T-cell (primary cell): ENCODE measurements at places on chromosomes 13 and 19.
A peak's percentile ranks its signal among the peaks of the same experiment; 100 is the strongest.

DNA sequence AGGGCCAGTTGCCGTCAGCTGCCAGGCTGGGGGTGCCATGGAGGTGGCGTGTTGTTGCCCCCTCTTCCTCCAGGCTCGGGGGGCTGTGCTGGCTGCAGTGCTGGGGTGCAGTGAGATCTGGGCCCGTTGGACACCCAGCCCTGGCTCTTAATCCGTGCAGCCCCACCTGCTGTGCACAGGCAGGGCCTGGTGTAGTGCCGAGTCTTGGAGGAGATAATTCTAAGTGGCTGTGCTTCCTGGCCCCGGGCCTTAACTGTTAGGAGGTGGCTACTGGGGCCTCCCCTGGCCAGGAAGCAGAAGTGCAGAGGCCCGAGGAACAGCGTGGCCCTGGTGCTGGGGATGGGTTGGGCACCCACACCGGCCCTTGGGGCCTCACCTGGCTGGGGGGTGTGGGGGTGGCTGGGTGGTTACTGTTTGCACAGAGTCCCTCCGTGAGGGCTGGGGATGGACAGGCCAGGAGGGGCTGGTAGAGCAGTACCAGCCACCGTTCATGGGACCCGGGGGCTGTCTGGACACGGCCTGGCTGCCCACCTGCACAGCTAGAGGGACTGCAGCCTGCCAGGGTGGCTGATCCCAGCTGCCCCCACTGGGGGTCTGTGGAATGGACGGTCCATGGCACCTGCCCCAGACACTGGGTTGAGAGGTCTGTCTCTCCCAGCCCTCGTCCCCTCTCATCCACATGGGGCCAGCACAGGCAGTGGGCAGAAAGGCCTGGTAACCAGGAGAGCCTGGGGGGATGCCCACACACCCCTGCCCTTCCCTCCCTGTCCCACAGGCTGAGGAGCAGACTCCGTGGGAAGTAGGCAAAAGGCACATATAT is 3.3 kb downstream of the GPX4 start:
- no peak overlapping the region for H3K4me3 ChIP-seq
- DNase-seq: no peak
- no peak overlapping the region for H3K27ac ChIP-seq
- no peaks in the 10 kb centered on the region for H3K27me3 ChIP-seq

DNA sequence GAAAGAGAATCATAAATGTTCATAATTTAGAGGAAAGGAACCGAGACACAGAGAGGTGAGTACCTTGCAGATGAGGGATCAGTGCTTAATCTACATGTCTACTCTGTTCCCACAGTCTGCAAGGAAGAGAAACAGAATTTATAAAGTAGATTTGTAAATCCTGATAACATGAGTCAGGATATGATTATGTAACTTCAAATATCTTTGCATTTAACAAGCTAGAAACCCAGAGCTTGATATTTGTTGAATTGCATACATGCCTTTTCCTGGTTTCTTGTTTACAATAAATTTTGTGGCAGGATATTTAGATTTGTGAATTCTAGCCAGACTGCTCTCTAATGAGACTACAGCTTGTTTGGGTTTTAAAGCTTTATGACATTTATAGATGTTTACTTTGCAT is 219.2 kb downstream of the ENOX1 start:
- H3K27me3 ChIP-seq: no peaks in the 10 kb centered on the region
- H3K36me3 ChIP-seq: no peaks in the 10 kb centered on the region
- H3K27ac ChIP-seq: no peak overlapping the region
- no peaks in the 10 kb centered on the region for H3K4me1 ChIP-seq

- no peak for DNase-seq
- no peak overlapping the region for H3K4me3 ChIP-seq
- H3K36me3 ChIP-seq: no peaks in the 10 kb centered on the region
- no peaks in the 10 kb centered on the region for H3K4me1 ChIP-seq
Measured at GRCh38 chr19:29547981-29548380, 22.2 kb downstream of the VSTM2B start.

GRCh38 chr19:33394723-33395560 is 21.4 kb downstream of the CEBPG start:
- H3K36me3 ChIP-seq: no peaks in the 10 kb centered on the region
- DNase-seq: no peak
- H3K4me3 ChIP-seq: no peak overlapping the region
- no peak overlapping the region for H3K27ac ChIP-seq
- H3K27me3 ChIP-seq: no peaks in the 10 kb centered on the region

DNA sequence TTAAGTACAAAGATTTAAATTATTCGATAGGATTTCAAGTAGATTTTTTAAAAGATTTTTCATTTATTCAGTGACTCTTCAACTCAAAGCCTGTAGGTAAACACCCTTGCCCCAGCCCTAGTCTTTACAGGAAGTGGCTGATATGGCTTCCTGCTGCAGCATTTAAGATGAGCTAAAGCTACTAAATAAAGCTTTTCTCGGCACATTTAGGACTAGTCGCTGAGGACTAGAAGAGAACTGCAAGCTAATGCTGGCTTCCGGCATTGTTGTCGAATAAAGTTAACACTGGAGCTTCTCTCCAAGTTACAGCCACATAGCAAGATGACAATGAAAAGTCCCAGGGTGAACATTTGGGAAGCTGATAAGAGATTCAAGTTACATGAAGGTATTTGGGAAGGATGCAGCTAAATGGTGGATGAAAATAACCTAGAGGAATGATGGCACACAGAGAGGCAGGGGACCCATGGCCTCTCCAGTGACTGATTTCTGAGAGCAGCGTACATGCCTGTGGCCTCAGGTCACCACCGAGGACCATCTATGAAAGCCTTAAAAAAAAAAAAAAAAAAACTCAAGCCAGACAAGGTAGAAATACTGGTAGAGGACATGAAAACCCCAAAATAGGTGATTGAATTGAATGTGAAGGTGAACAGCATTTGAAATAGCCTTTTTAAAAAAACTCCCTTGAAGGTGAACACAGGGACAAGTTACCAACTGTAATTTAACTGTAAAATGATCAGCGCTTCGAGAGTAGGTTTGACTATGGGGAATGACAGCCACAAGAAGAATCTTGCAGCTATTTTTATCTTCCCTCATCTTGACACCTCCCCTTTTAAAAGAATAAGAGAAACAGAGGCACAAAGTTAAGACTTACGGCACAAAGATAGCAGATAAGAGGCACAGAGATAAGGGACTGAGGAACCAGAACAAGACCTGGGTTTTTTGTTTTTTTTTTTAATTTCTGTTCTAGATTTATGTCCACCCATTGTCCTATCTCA is 155.4 kb downstream of the DCT start:
- peak overlapping the region; percentile 82 for H3K27ac ChIP-seq
- no peak overlapping the region for H3K4me3 ChIP-seq
- peaks cover 4% of the 10 kb centered on the region for H3K27me3 ChIP-seq
- peaks cover 48% of the 10 kb centered on the region for H3K4me1 ChIP-seq

- no peaks in the 10 kb centered on the region for H3K27me3 ChIP-seq
- H3K4me3 ChIP-seq: no peak overlapping the region
- DNase-seq: peak; percentile 53
- no peaks in the 10 kb centered on the region for H3K36me3 ChIP-seq
Measured at GRCh38 chr19:40165362-40165937, 25.8 kb upstream of the MAP3K10 start.

GRCh38 chr19:6499052-6499790 is 2.9 kb downstream of the TUBB4A start:
- H3K27me3 ChIP-seq: peaks cover 32% of the 10 kb centered on the region
- H3K36me3 ChIP-seq: no peaks in the 10 kb centered on the region

DNA sequence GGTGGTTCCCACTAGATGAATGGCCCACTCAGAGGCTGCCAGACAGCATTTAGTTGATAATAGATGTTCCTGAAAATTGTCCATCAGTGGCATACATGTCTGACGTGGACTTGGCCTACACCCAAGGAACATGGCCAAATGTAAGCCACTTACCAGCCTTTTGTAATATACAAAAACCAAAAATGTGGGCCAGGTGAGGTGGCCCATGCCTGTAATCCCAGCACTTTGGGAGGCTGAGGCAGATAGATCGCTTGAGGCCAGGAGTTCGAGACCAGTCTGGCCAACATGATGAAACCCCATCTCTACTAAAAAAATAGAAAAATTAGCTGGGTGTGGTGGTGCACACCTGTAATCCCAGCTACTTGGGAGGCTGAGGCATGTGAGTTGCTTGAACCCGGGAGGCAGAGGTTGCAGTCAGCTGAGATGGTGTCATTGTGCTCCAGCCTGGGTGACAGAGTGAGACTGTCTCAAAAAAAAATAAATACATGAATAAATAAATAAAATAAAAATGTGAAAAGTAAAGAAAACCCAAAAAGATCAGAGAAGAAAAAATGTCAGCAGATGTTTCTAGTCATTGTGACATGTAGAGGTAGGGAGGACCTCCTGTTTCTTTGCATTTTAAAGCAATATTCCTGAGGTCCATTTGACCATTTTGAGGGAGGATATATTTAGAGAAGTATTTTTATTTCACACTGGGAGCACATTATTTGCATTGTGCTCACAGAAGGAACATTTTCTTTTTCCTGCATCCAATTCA is 7.1 kb upstream of the WTIP start:
- H3K4me3 ChIP-seq: no peak overlapping the region
- peaks cover 6% of the 10 kb centered on the region for H3K27me3 ChIP-seq
- H3K4me1 ChIP-seq: no peaks in the 10 kb centered on the region
- H3K36me3 ChIP-seq: no peaks in the 10 kb centered on the region
- no peak overlapping the region for H3K27ac ChIP-seq

GRCh38 chr19:1411255-1412191 is 4.1 kb downstream of the DAZAP1 start:
- peak overlapping the region; percentile 52 for H3K27ac ChIP-seq
- peak overlapping the region; percentile 3 for H3K4me3 ChIP-seq
- peaks cover 22% of the 10 kb centered on the region for H3K36me3 ChIP-seq
- H3K4me1 ChIP-seq: peaks cover 19% of the 10 kb centered on the region
- no peak for DNase-seq
- H3K27me3 ChIP-seq: no peaks in the 10 kb centered on the region

GRCh38 chr19:56086671-56087430 is 34.2 kb downstream of the ZNF787 start:
- no peaks in the 10 kb centered on the region for H3K4me1 ChIP-seq
- peaks cover 1% of the 10 kb centered on the region for H3K27me3 ChIP-seq
- no peak overlapping the region for H3K4me3 ChIP-seq
- H3K36me3 ChIP-seq: peaks cover 3% of the 10 kb centered on the region
- DNase-seq: no peak

DNA sequence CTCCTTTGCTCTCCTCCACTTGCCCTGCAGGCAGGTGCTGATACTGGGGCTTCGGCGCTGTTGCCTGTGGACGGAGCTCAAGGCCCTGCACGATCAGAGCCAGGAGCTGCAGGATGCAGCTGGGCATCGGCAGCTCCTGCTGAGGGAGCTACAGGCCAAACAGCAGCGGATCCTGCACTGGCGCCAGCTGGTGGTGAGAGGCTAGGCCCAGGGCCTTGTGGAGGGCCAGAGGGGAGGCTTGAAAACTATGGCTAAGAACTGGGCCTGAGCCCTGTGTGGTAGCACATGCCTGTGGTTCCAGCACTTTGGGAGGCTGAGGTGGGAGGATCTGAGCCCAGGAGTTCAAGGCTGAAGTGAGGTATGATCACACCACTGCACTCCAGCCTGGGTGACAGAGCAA is 6.3 kb downstream of the HAUS5 start:
- H3K36me3 ChIP-seq: peaks cover 9% of the 10 kb centered on the region
- H3K27ac ChIP-seq: no peak overlapping the region
- H3K4me3 ChIP-seq: no peak overlapping the region
- no peaks in the 10 kb centered on the region for H3K27me3 ChIP-seq
- no peak for DNase-seq
- H3K4me1 ChIP-seq: no peaks in the 10 kb centered on the region

DNA sequence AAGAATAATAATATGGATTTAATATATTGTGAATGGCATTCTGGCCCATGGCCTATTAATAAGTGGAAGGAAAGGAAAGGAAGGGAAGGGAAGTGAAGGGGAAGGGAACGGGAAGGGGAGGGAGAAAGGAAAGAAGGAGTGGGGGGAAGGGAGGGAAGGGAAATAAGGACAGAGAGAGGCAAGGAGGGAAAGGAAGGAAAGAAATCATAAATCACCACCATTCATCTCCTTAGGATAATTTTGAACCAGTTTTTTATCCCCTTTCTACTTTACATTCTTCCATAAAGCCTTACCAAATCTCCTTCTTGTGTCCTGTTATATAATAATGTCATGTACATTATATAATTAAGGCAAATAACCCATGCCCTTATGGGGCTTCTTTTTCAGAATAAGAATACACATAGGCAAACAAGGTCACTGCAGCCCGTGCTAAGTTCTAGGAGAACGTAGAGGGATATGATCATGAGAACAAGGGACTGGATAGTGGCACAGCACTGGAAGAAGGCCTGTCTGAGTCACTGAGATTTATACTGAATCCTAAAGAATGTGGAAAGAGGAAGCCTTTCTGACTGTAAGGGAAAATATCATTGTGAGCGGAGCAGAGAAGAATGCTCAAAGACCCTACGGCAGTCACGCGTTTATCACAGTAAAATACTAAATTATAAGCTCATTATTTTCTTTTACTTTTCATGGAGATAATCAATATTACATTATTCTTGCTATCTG is 444.5 kb upstream of the GPC6 start:
- H3K27ac ChIP-seq: no peak overlapping the region
- no peaks in the 10 kb centered on the region for H3K36me3 ChIP-seq
- no peaks in the 10 kb centered on the region for H3K4me1 ChIP-seq
- no peak overlapping the region for H3K4me3 ChIP-seq
- no peaks in the 10 kb centered on the region for H3K27me3 ChIP-seq

GRCh38 chr19:1566392-1567115 is 1.6 kb downstream of the MEX3D start:
- H3K4me3 ChIP-seq: no peak overlapping the region
- no peak for DNase-seq
- no peak overlapping the region for H3K27ac ChIP-seq

GRCh38 chr13:27037571-27037970 is 134.0 kb downstream of the USP12 start:
- no peak overlapping the region for H3K27ac ChIP-seq
- no peaks in the 10 kb centered on the region for H3K36me3 ChIP-seq
- no peak for DNase-seq

DNA sequence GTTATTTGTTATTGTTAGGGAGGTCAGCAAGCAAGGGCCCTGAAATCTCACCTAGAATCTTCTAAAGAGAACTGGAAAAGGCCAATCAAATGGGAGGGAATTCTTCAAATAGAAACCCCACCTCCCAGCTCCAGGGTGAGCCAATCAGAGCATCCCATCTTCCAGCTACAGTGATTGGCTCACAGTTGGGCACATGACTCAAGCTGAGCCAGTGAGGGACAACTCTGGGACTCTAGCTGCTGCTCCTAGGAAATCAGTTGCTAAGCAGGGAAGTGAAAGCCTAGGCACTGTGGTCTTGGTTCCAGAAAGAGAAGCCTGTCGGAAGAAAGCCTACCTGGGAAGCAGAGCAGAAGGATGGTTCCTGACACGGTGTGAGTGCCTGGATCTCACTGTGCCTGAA is 13.4 kb downstream of the TM6SF2 start:
- no peak overlapping the region for H3K27ac ChIP-seq
- H3K36me3 ChIP-seq: no peaks in the 10 kb centered on the region
- no peak for DNase-seq
- H3K4me3 ChIP-seq: no peak overlapping the region
- H3K4me1 ChIP-seq: peaks cover 12% of the 10 kb centered on the region
- peaks cover 3% of the 10 kb centered on the region for H3K27me3 ChIP-seq

DNA sequence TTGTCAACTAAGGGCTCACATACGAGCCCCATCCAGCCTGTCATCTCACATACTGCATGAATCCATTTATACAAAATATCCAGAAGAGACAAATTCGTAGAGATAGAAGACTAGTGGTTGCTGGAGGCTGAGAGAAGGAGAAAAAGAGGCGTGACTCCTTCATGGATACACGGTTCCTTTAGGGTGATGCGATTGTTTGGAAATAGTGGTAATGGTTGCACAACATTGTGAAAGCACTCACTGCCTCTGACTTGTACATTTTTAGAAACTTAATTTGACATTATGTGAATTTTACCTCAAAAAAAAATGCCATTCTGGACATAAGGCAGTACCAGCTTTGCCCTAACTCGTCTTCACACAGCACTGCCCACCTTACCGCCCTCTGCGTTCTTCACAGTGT is 27.3 kb downstream of the IGFL1 start:
- no peak for DNase-seq
- H3K27me3 ChIP-seq: peaks cover 30% of the 10 kb centered on the region
- H3K27ac ChIP-seq: no peak overlapping the region
- no peak overlapping the region for H3K4me3 ChIP-seq
